ENCODE measurements at places on chromosomes 2 and 18.

- DNase-seq = no peak
Measured at GRCh38 chr2:166764216-166764615, 124.1 kb upstream of the XIRP2 start.

- DNase-seq = no peak
Measured at GRCh38 chr2:19504400-19505198, 146.2 kb upstream of the OSR1 start.

- no peak for DNase-seq
Measured at GRCh38 chr2:146363731-146364130, 1481.1 kb upstream of the ACVR2A start.

DNA sequence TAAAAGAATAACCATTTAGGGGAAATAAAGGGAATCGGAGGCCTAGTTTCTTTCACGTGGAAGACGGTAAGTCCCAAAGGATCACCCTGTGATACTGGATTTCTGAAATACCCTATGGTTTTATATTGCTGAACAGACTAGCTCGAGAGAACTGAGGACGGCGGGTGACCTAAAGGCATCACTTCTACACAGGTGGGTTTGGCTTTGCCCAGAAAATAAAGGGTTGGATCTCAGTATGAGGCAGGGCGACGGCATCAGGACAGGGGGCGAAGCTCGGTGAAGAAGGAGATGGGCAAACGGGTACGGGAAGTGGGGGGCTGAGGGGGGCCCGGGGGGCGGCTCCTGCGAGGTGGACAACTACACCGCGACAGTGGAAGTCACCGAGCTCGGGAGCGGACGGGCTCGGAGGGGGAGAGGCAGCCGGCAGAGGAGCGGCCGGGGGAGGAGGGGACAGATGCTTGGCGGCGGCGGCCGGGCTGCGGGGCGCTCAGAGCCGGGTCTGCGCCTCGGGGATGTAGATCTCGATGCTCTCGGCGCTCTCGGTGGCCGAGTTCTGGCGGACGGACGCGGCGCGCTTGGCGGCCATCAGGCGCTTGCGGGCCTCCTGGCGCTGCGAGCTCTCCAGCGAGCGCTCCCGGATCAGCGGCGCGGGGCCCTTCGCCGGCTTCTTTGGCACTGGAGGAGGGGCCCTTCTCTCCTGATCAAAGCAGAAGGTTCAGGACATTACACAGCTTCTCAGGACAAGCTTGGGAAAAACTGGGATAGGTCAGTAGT lies 48.9 kb downstream of the TGIF1 start:
- DNase-seq = peak; percentile 60

GRCh38 chr18:23934252-23934651 lies 80.3 kb upstream of the TTC39C start:
- DNase-seq = no peak

- no peak for DNase-seq
Measured at GRCh38 chr2:241724975-241725870, 9.2 kb upstream of the D2HGDH start.

DNA sequence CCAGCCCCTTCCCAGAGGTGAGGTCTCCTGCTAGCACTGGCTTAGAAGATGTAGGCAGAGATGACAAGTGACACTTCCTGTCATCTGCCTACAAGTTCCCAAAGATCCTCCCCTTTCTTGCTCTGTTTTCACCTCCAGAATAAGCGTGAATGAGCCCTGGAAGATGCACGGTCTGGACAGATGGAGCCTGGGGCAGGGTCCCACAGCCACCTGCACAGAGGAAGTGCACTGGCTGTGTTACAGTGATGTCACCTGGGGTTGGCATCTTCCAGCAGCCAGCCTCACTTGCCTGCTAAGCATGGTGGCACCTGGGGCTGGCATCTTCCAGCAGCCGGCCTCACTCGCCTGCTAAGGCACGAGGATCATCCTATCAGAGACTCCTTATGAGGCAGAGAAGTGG lies 32.3 kb downstream of the TMEM18 start:
- DNase-seq = no peak

DNA sequence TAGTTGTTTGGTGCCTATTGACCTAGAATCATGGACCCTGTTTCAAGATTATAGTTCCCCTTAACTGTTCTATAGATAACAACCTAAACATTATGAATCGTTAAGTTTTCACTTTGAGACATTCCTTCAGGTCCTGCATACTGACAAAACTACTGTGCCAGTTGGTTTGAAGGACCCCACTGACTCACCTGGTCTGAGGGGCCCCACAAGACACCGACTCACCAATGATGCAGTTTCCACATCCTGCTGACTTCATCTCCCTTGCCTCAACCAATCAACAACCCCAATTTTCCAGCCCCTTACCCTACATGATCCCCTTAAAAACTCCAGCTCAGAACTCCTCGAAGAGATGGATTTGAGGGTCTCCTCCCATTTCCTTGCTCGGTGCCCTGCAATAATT lies 89.6 kb upstream of the CCDC141 start:
- DNase-seq = no peak

DNA sequence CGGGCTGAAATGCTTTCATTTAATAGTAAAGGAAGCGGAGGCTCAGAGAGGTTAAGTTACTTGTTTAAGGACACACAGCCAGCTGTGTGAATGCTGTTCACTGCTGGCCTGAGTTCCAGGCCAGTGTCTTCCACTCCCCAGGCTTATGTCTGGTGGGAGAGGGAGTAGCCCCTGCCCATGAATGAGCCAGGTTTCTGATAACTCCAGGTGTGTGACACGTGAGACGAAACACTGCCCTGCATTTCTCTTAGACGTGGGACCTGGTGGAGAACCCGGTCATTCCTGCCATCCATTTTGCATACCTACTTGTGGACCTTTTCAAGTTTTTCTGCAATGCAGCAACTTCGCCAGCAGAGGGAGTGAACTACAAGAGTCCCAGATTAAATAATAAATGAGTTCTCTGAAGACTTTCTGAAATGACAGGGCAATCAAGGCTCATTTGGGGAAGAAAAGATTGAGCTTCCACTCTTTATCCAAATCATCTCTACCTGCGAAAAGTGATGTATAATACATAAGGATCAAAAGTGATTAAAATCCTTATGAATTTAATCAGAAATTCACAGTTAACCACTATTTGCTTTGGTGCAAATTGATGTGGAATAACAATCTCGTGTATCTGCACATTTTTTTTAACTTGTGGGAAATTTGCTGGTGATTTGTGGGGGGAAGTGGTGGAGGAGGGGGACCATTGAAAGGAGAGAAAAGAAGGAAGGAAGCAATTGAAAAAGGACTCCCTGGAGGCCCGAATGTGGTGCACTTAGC lies 79.4 kb upstream of the ASB18 start:
- peak; percentile 48 for DNase-seq

- peak; percentile 93 for DNase-seq
Measured at GRCh38 chr2:101001691-101002561, at the start of gene RPL31. Gene RPL31 (plus strand): TSS chr2:101002289. CDS start chr2:101002702, 413 bp downstream.

- no peak for DNase-seq
Measured at GRCh38 chr2:15337996-15338666, 223.0 kb downstream of the NBAS start.

- no peak for DNase-seq
Measured at GRCh38 chr2:104577143-104577542, 276.8 kb upstream of the POU3F3 start.

- DNase-seq = no peak
Measured at GRCh38 chr2:42964439-42965083, 172.2 kb upstream of the HAAO start.

- DNase-seq = no peak
Measured at GRCh38 chr2:225764346-225764745, 364.8 kb downstream of the NYAP2 start.

- no peak for DNase-seq
Measured at GRCh38 chr18:12679183-12679786, 21.4 kb upstream of the SPIRE1 start.

DNA sequence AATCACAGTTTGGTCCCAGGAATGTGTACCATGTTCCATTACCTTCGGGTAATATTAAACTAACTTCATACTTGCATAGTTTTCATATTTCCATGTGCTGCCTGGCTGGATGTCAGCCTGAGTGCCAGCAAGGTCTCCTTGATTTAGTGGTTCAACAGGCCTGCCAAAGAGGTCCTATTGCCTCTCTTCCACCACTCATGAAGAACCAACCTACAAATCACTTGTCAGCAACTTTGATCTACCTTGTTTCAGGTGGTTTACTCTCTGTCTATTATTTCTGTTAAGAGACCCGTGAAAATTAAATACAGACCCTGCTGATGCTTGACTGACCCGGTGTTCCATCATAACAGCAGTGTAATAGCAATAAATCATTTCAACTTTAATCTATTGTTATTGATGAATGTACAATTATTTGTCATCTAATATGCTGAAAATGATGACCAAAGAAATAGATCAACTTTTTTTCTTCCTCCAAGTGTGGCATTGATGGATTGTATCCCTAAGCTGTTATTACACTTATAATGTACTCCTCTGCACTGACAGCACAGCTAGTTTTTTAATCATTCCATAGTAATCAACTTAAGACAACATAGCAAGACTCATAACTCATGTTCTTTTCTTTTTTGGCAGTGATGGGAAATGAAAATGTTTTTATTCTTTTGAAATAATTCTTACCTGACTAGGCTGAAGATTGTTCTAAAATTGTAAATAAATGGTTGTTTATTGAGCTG lies 1220.2 kb upstream of the ACVR2A start:
- no peak for DNase-seq

DNA sequence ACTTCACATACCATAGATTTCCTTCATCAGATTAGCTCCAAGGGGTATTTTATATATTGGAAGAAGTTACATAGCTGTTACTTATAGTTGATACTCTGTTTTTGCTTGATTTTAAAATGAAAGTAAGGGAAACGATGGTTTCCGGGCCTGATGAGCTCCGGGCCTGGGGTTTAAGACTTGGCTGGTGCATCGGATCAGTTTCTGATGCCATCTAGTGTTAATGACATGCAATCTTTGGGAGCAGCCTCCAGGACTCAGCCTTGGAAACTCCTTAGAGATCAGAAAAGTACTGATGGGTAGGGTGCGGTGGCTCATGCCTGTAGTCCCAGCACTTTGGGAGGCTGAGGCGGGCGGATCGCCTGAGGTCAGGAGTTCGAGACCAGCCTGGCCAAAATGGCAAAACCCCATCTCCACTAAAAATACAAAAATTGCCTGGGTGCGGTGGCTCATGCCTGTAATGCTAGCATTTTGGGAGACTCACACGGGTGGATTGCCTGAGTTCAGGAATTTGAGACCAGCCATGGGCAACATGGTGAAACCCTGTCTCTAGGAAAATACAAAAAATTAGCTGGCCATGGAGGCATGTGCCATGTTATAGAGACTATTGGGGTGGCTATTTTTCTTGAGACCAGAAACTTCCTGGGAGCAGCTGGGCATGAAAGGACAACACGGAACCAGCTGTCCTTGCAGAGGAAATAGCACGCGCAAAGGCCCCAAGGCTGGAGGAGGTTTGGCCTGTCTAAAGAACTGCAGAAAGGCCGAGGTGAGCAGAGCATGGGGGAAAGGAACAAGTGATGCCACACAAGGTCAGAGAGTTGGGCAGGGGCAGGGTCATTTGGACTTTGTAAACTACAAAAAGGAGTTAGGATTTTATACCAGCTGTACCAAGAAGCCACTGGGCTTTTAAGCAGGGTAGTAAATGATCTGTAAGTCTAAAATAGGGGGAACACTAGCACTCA lies 46.9 kb upstream of the CNOT11 start:
- peak; percentile 31 for DNase-seq

GRCh38 chr2:23571527-23572282 lies 186.7 kb downstream of the KLHL29 start:
- no peak for DNase-seq
